ENCODE measurements at places on chromosomes 3 and 15.

DNA sequence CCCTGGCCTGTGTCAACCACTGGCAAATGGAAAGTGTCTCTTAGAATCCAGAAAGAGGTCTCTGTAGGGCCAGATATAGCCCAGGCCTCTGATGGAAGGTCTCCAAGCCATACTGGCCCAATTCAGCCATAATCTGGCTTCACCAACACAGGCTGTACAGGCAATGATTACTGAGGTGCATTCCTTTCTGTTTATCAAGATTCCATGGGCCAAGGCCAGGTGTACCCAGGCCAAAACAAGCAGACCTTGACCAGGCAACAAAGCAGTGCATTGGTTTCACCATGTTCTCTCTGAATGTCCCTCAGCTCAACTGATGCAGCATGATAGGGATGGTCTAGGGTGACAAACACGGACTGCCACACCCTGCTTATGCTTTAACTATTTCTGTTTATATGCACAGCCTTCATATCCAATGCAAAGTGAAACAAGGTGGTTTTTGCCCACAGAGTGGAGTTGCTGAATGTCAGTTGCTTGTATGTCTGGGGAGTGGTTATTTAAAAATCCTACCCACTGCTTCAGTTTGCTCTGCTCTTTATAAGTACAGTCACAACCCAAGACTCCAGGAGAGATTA, 25.2 kb downstream of the CCNL1 start:
- peak; percentile 23 for DNase-seq

DNA sequence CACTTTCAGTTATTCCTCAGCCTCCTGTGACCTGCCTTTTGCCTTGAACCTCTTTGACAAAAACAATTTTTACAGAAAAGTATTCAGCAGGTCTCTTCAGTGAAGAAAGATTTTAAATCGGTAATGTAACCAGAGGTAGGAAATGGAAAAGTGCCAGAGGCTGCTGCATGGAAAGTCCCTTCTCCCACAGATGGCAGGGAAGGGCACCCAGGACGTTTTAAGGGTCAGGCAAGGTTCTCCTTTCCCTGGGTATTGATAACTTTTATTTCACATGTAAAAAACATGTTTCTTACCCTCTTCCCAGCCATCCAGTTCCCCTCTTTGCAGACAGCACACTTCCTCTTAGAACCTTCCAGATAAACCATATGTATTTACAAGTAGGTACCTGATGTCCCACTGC, 185.6 kb downstream of the OR4M2 start:
- no peak for DNase-seq

DNA sequence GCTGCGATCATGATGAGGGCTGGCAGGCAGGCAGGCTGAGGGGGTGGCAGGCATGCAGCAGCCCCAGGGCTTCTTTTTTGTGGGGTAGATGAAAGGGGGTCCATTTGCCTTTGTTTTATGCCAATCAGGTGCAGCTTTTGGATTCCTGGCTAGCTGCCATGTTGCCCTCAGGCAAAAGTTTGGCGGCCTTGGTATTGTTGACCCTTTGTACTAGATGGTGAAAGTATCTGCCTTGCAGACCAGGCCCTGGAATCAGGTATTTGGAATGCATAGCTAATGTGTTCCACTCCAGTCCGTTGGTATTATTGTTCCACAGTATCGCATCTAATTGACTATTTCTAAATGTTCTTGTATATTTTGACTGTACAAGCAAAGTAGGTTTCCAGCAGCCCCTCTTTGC, 35.0 kb downstream of the EEFSEC start:
- DNase-seq: no peak

DNA sequence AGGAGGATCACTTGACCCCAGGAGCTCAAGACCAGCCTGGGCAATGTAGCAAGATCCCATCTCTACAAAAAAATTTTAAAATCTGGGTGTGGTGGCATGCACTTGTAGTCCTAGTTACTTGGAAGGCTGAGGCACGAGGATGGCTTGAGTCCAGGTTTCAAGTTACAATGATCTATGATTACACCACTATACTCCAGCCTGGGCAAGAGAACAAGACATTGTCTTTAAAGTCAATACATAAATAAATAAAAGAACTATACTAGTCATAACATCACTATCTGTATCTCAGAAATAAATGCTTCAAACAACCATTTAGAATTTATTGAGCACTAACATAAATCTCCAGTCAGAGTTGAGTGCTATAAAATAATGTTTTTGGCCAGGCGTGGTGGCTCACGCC, 8.5 kb upstream of the PHLDB2 start:
- DNase-seq: no peak

DNA sequence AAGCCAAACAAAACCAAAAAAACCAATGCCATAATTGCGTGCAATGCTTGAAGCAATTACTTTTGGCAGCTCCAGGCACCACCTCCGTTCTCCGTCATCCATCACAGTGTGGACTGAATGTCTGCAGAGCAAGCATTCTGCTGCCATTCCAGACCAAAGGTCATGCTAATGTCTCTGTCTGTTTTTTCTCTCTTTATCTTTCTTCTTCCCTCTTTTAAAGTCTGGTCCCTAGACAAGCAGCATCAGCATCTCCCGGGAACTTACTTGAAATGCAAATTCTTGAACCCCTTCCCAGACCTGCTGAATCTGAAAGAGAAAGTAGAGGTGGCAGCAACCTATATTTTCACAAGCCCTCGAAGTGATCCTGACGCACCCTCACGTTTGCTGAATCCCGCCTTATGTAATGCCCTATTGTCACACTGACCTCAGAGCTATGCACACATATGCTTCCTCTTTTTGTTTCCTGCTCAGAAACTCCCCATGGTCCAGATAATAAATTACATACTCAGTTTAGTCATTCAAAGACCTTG, 297.3 kb upstream of the PROK2 start:
- no peak for DNase-seq

GRCh38 chr3:194134231-194134756, 1.7 kb upstream of the HES1 start:
- no peak for DNase-seq

- DNase-seq: no peak
Observed at GRCh38 chr3:188165596-188165995, 11.6 kb downstream of the LPP start.

DNA sequence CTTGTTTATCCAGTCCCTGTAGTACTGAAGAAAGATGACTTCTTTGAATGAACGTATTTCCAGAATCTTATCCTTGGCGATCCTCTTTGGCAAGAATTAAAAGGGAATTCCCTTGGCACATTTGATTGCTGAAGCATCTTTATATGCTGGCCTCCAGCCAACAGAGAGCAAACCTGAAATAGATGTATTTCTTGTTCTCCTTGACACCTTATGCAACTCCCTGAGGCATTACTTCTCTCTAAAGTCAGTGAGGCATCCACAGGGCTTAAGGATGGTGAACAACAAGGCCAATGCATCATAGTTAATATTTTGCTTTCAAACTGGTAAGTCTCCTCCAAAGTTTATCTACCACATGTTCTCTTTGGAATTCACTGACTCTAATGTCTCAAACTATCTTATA, 450.9 kb upstream of the THRB start:
- DNase-seq: no peak

DNA sequence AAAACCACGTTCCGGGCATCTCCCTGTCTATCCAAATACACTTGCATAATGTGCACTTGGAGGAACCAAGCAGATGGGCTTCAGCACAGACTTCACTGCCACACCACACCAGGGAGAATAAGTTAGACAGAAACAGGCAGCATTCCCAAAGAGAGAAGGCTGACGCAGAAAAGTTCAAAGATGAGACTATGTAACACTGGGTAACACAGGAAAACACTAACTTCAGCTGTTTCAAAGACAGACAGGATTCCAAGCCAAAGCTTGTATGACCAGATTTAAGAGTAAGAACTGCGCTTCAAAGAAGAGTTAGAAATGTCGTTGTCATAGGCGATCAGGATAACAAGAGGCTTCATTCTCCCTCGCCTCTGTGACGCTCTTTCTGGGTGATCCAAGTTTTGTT, 19.9 kb downstream of the SLC51A start:
- DNase-seq: no peak

DNA sequence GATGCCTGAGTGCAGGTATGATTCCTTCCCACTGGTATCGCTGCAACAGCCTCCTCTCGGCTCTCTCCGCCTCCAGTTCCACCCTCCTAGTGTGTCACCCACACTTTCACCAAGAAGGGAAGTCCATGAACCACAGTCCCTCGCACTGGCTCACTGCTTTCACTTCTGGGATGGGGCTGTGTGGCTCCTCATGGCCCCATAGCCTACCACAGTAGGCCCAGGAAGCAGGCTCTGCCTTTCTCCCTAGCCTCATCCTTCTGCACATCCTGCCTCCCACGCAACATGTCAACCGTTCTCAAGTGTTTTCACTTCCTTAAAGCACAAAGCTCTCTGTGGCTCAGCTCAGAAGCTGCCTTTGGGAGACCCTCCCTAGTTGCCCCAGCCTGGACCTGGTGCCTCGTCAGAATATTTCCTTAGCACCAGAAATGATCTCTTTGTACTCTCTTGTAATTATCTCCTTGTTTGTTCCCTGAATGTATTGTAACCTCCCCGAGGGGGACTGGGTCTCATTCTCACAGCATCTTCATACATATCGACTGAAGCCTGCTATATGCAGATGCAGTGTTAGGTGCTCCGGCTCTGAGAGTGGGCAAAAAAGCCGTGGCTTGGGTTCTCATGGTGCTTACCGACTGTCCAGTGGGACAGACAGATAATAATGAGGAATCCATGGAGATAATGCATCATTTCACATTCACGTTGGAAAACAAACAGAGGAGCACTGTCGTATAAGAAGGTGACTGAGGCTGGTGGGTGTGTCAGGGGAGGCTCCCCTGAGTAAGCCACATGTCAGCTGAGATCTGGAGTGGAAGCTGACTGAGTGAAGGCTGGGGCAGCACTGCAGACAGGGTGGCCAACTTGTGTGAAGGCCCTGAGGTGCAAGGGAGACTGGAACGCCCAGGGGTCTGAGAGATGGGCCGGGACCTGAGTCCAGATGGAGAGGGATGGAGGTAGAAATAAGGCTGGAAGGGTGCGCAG, 107.1 kb downstream of the DGKG start:
- no peak for DNase-seq

- peak; percentile 53 for DNase-seq
Observed at GRCh38 chr3:187748050-187748481, 2.8 kb upstream of the BCL6 start.

DNA sequence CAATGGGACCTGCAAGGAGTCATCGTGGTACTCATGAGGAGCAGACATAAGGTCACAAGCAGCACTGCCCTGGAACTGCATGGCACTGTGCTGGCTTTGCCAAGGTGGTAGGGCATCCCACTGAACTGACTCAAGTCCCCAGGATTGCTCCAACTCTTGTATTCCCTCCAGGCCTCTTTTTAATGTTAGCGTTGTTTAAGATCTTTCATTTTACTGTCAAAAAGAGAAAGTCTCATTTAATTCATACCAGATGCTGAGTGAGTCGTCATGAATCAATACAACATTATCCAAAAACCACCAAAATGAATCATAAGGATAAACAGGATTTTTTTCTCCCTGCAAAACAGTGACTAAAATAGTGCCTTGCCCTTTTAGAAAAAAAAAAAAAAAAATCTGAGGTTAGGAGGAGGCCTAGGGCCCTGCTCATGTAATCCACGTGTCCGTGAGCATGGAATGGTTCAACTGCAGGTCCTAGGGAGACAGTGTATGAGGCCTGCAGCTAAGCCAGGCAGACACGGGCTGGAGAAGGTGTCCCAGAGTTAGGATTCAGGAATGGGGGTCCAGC, 36.7 kb upstream of the BLM start:
- no peak for DNase-seq

GRCh38 chr3:89165636-89166263, 58.3 kb downstream of the EPHA3 start:
- DNase-seq: no peak

DNA sequence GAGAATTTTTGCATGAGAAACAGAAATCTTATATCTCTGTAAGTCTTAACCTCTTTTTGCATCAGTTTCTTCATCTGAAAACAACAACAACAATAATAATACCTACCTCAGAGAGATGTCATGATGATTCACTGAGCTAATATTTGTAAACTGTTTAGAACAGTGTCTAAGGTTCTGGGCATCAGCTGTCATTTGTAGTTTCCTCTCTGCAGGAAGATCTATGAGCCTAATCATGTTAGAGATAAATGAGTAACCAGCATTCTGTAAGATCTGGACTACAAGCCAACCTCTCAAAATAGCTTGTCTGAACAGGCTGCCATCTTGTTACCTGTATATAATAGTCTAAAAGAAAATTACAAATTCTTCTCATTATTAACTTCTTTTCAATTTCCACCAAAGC, 383.0 kb upstream of the RORA start:
- DNase-seq: no peak

DNA sequence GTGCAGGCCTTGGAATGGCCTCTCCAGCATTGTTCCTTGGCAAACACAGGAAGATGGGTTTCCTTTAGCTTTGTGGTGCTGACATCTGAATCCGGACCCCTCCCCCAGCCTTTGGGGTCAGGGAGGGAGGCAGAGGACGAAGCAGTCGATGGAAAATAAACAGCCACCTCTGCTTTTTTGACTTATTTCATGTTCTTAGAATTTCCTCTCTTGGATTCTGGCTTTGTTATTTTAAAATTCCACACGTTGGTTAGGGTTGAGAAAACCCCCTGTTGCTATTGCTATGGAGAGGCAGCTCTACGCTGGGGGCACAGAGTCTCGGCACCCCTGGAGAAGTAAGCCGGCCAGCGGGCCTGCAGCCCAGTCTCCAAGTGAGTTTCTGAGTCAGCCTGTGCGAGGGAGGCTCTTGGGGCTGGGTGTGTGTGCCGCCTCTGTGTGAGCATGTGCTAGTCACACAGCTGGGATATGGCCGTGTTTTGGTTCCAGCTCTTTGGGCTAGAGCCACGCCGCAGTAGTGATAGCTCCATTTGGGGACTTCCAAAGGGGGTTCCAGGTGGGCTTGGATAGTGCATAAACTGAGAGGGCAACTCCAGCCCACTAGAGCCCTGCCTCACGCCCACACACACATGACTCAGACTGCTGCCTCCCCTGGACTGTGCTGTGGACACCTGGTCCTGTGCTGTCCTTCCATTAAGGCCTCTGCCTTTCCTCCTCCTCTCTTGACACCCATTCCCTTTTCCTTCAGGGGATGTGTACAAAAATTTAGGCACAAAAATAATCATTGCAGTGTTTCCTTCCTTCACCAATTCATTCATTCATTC, 58.8 kb downstream of the AMOTL2 start:
- no peak for DNase-seq

- no peak for DNase-seq
Observed at GRCh38 chr3:142926368-142926944, 37.0 kb downstream of the PAQR9 start.

DNA sequence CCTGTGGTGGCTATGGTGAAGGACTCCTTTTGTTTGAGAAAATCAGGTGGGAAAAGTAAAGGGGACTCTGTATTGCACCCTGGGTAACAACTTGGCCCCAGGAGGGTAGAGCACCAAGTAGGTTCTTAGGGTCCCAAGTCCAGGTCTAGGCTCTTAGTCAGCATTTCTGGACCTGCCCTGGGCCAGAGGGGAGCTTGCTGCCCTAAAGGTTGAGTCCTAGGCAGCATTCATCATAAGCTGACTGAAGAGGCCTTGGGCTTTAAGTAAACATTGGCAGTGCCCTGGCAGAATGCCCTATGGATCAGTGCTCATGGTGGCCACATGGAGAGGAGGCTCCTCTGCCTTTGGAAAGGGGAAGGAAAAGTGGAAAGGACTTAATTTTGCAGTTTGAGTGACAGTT, 268.5 kb upstream of the CTNNB1 start:
- DNase-seq: no peak
